SK-MEL-5 (cell line): ENCODE measurements at places on chromosomes 4 and X.

DNA sequence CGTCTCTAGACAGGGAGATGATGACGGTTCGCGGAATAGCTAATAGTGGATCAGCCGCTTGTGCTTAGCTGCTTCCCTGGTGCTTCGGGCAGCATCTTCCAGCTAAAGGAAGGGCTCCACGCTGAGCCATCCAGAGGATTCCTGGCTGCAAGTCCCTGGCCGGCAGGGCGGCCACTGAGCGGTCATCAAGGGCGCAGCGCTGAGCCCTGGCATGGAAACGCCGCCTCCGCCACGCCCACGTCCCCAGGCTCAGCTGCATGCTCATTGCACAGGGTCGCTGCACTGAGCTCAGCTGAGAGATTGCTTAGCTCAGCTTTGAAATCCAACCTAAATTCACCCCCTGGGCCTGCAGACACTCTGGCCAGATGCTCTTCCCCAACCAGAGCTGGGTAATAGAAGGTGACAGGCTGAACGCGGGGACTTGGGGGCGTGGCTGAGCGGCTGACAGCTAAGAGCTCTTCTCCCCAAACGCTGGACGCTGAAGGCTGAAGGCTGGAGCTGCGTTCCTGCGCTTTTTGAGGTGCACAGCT, 118.2 kb upstream of the KIT start:
- DNase-seq, result peak; percentile 10

- no peak for DNase-seq
Measured at GRCh38 chr4:91961504-91961903, 342.3 kb upstream of the GRID2 start.

DNA sequence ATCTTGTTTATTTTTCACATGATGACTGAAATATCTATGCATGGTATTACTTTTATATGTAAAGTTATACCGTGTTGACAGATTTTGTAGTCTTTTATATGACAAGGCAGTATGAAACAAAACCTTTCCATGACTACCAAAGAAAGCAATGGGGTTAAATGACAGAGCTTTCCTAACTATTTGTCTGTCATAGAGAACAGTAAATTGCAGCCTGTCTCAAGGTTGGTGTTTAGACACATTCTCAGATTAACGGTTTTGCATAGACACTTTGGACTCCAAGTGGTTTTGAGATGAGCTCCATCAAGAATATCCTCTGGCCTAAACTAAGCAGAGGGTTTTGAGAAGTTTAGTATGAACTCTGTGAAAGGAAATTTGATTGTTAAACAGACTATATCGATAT, 180.7 kb upstream of the TENM3 start:
- DNase-seq, result no peak

- no peak for DNase-seq
Measured at GRCh38 chrX:133544778-133545177, 129.5 kb upstream of the GPC4 start.

GRCh38 chr4:100113096-100113495, 77.2 kb downstream of the DDIT4L start:
- DNase-seq, result no peak

GRCh38 chr4:78254893-78255292, 197.8 kb downstream of the FRAS1 start:
- no peak for DNase-seq

DNA sequence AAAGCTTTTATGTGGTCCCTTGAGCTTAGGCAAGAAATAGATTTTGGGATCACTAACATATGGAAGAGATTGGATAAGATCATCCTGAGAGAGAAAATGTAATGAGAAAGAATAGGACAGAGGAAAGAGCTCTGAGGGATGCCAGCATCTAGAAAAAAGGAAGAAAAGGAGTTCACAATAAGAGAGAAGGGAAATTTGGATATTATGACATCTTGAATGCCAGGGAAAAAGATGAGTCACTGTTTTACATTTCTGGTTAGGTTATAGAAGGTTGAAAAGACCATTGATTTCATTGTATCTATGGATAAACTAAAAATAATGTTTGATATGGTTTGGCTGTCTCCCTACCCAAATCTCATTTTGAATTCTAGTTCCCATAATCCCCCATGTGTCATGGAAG, 208.5 kb downstream of the MAD2L1 start:
- no peak for DNase-seq

DNA sequence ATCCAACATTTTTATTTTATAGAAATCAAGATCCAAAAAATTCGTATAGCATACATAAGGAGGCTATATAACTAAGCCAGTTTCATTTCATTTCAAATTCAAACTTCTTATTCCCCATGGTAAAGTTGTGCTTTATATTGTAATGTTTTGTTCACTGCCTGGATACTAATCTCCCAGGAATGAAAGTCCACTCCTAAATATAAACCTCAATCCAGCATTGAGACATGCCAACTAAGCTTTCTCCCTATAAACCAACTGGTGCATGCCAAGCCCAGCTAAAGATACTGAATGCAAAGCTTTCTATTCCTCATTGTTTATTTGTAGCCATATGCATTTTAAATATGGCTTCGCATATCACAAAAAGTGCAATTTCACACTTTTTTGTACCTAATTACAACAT, 63.8 kb upstream of the INPP4B start:
- DNase-seq, result no peak

DNA sequence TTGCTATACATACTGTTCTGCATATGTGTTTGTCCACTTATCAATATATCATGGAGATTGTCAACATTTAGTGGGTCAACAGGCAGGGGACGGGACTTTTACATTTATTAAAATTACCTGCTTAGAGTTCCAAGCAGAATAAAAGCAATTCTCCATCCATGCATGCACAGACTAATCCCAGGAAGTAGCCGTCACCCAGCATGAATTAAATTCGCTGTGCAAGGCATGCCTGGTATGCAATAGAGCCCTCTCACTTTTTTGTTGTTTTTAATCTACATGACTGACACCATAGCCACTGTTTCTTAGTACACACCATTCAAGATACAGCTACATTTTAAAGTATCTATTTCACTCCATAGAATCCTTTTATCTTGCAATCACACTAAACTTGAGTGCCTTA, 108.9 kb downstream of the USP46 start:
- no peak for DNase-seq
